ENCODE measurements at places on chromosomes 3 and 15. TPM values are rescaled to one million over a fixed set of nuclear protein-coding genes. Genes with fewer than 3 reads are reported as not detected.

LAMB2 gene
- total RNA-seq = 374 TPM

FAM174B gene
- 30.2 TPM for total RNA-seq

COL6A5 gene
- not detected for total RNA-seq

HGD gene
- 0.44 TPM for total RNA-seq

ZNF501 gene
- total RNA-seq = 3.9 TPM

TLE3 gene
- total RNA-seq = 56.9 TPM

TGM4 gene
- total RNA-seq = 0.24 TPM

ARGFX gene
- not detected for total RNA-seq

MYO5C gene
- total RNA-seq = 19.4 TPM

SPATA12 gene
- total RNA-seq = 0.14 TPM
